ENCODE measurements at places on chromosomes 1 and 21.

DNA sequence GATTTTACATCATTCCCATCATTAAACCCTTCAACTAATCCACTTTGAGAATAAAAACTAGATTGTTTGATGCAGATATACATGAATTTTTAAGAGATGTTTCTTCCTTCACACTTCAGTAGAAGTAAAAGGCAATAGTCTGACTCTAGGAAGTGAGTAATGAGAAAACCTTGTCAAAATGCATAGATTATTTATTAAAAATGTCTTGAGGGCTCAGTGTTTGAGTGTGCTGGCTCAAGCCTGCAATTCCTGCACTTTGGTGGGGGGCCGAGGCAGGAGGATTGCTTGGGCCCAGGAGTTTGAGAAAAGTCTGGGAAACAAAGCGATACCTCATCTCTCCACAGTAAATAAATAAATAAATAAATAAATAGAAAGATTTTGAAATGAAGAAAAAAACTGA is 177.1 kb downstream of the NEGR1 start:
- ATAC-seq, result no peak

GRCh38 chr1:99784809-99785255 is 18.4 kb upstream of the FRRS1 start:
- no peak for ATAC-seq

DNA sequence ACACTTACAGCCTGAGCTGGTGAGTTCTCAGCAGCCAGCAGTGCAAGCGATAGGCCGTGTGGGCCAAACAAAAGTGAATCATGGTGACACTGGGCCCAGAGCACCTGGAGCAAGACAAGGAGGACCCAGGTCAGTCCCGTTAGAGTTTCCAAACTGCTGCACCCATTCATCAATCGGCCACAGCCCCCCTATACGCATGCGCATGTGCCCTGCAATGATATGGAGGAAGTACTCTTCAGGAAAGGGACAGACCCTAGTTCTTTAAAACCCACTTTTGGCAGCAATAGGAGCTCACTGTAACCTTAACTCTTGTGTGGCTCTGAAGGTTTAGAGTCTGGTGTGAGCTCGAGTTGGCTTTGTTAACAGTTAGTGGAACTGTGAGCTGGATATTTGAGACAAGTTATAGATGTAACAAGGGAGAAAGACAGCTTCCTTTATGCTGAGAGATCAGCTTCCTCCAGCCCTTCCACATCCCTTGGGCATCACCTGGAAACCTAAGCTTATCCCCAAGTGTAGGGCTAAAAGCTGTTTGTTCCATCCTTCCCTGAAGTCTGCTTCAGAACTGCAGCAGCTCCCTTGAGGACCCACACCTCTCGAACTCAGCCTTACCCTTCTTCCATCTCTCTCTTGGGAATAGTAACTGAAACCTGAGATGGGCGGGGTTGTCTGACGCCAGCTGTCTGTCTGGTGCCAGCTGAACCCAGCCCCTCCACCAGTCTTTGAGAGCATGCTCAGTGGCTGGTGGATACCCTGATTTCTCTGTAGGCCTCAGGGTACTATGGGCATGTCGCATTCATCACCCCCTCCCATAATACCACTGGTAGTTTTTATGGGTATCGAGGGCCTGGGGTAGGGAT is 17.7 kb downstream of the NMNAT1 start:
- no peak for ATAC-seq

DNA sequence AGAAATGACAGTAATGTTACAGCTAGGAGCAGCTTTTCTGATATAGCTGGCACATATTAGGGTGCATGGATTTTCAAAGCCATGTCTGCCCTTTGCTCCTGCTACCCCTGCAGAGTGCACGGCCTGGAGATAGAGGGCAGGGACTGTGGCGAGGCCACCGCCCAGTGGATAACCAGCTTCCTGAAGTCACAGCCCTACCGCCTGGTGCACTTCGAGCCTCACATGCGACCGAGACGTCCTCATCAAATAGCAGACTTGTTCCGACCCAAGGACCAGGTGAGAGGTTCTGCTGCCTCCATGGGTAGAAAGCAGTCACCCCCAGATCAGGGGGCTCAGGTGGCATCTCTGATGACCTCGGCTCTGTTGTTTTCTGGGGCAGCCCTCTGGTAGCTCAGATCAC is 9.8 kb downstream of the MTARC1 start:
- ATAC-seq, result no peak

GRCh38 chr1:91737650-91738049 is 148.3 kb downstream of the TGFBR3 start:
- no peak for ATAC-seq

- ATAC-seq, result no peak
Measured at GRCh38 chr1:42747125-42747524, 7.1 kb upstream of the CLDN19 start.

Data from activated CD4-positive, CD25-positive, alpha-beta regulatory T cell treated with anti-CD3 and anti-CD28 coated beads, Interleukin-2, amount 50 U/mL, for 24 hours (primary cell).